ENCODE measurements at places on chromosomes 3 and 15.

DNA sequence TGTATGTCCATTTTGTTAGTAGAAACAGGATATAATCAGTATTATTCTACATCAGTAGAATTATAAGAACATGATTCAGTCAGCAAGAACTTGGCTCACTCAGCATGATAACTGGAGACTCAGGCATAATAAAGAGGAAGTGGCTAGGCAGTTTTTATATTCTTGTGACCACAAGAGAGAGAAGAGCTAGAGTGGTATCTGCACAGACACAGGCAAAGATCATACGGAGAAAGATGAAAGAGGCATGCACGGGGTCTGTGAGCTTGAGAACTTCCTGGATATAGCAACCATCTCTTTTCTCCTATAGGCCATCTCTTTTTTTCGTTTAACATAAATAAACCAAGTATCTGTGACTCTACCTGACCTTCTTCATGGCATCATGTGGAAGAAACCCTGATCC is 46.8 kb downstream of the MYO5A start:
- DNase-seq: peak; percentile 60

DNA sequence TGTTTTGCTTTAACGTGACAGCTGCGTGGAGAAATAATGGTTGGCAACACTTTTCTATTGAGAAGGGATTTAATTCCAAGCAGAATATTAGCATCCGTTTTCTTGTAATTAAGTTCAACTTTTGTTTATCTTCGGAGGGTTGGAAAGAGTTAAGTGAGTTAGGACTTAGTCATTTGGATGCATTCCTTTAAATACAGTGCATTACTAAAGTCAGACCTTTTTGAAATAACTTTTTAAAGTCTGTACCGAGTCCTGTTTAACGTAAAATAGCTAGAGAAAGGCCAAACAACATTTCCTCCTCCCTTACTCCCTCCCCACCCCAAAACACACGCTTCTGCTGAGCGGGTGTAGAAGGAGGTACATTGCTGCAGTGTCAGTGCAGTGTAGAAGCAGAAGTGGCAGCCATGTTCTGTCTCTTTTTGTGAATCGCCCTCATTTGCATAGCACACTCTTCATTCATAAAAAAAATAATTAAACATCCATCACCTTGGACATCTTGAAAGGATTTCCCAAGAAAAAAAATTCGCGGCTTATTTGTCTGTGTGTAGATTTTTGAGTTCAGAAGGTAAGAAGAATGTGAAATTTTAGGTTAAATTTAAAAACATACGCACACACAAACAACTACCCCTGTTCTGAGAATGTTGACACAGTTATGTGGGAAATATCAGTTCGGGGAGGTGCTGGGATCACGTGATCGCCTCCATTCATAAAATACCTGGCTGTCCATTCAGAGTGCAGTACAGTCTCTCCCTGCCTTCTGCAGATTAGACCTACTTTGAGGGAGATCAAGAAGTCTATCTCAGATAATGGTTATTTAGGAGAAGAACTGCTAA is 1.6 kb downstream of the SPRED1 start:
- peak; percentile 31 for DNase-seq

DNA sequence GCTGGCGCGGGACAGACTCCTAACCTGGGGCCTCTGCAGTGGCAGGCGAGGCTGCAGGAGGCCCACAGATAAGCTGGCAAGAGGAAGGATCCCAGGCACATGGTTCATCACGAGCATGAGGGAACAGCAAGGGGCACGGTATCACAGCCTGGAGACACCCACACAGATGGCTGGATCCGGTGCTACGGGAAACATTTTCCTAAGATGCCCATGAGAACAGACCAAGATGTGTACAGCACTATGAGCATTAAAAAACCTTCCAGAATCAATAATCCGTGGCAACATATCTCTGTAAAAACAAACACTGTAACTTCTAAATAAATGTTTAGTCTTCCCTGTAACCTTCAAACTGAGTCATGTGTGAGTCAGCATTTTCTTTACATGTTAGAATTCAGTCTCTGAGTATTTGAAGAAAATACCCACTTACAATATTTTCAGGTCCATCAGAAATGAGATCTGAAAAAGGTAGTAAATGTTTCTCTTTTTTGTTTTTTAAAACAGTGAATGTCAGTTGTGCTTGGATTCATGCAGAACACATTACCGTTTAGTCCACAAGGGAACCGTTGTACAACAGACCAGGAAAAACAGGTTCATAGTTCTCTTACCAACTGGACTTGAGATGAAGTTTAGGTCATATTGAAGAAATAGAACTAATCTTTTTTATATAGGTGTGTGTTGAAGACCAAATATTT is 75.9 kb downstream of the BOC start:
- DNase-seq: no peak

DNA sequence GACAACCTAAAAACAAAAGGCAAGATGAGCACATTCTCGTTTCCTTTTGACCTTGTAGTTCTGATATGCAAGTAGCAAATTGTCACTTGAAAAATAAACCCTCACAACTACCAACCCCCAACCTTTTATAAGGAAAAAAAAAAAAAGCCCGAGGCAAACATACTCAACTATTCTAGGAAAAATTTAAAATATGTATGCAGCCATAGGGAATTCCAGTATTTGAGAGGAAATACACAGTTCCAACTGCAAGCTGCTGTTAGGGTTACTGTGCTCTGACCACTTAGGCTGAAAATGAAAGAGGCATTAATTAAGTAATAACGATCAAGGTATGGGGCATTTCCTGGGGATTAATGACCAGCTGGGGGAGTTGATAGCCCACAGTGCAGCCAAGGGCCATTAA is 281.9 kb upstream of the DPH6 start:
- DNase-seq: no peak

DNA sequence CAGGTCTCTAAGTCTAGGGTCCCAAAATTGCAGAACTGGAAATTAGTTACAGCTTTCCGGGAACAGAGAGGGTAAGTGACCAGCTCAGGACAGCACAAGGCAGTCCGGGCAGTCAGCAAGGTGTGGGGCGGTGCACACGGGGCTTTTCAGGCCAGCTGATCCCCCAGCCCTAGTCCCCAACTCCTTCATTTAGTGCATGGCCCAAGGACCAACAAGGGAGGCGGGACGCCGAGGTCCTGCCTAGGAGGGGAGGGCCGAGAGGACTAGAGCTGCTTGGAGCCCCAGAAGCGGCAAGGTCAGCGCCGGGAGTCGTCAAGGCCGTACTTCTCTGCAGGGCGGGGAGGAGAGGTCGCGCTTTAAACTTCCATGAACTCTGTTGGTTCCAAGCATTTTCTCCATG is 2.0 kb upstream of the PDE8A start:
- DNase-seq: no peak

DNA sequence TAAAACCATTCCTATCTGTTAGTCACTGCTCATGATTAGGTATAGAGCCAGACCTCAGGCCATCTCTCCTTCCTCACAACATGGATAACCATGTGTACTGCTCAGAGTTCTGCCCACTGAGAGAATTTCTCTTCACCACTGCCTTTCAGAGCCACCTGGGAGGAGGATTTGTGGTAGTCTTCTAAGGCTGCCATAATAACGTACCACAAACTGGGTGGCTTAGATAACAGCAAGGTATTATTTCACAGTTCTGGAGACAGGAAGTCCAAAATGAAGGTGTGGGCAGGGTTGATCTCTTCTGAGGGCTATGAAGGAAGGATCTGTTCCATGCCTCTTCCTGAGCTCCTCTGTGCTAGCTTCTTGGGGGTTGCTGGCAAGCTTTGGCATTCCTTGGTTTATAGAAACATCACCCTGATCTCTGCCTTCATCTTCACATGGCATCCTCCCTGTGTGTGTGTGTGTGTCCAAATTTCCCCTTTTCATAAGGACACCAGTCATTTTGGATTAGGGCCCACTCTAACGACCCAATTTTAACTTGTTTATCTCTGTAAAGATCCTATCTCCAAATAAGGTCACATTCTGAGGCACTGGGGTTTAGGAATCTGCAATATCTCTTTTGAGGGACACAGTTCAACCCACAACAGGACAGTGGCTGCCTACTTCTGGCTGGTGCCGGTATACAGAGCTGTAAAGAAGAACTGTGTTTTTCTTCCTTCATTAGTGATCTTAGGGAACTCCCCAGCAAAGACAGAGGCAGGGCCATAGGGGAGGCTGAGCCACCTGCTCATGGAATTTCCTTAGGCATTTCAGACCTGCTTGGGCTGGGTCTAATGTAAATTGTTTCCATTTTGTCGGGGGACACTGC is 42.1 kb upstream of the NOX5 start:
- DNase-seq: no peak

- no peak for DNase-seq
Measured at GRCh38 chr3:52372822-52373504, 56.8 kb downstream of the DNAH1 start.

- DNase-seq: no peak
Measured at GRCh38 chr3:107942951-107943749, 147.7 kb downstream of the CD47 start.

DNA sequence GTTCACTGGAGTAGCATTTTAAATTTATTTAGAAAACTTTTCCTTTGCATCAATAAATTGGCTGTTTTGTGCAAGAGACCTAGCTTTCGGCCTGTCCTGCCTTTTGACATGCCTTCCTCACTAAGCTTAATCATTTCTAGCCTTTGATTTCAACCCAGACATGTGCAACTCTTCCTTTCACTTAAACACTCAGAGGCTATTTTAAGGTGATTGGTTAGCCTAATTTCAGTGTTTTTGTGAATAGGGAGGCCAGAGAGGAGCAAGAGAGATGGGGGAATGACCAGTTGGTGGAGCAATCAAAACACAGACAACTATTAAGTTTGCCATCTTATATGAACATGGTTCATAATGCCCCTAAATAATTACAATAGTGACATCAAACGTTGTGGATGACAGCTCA is 333.4 kb downstream of the SLC9A9 start:
- no peak for DNase-seq

- no peak for DNase-seq
Measured at GRCh38 chr15:66707310-66708082, 5.5 kb downstream of the SMAD6 start.

DNA sequence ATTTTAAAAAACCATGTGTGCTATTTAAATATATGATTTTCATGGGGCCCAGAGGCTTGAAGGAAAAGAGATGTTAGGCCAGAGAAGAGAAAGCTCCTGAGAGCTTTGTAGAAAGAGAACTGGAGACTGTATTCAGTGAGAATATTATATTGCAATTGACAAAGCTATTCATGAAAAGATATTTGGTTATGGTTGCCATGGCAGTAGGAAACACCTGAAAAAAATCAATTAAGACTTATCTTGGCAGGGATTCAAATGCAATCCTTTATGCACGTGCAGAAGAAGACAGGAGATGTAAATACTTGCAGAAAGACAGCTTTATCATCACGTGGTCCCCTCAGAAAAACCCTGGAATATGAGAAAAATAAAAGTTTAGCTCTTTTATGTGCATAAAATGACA is 636.0 kb upstream of the TBL1XR1 start:
- DNase-seq: no peak

- no peak for DNase-seq
Measured at GRCh38 chr3:134466331-134466730, 19.5 kb downstream of the ANAPC13 start.

DNA sequence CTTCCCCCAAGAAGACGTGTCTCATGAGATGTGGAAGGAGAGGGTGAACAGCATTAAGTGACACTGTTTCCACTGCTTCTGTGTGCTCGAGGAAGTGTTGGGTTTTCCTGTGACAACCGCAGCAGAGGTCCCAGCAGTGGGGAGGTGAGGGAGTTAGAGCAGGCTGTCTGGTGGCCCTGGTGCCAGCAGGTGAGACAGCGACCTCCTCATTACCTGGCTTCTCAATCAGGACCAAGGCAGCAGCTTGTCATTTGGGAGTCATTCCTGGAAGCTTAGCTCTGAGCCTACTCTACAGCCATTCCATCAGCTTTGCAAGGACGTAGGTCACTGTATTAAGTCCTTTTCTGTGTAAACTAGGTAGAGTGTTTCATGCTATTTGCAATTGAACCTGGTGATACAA is 63.3 kb upstream of the RGMA start:
- DNase-seq: no peak

- DNase-seq: no peak
Measured at GRCh38 chr3:64595253-64595694, 92.5 kb downstream of the ADAMTS9 start.

DNA sequence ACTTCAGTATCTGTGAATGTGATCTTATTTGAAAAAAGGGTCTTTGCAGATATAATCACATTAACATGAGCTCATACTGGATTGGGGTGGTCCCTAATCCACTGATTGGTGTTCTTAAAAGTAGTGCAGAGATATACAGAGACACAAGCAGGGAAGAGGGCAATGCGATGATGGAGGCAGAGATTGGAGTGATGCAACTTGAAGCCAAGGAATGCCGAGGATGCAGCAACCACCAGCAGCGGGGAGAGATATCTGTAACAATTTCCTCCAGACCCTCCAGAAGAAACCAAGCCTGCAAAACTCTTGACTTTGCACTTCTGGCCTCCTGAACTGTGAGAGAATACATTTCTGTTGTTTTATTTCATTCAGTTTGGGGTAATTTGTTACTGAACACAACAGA is 171.0 kb upstream of the MBNL1 start:
- peak; percentile 33 for DNase-seq

- no peak for DNase-seq
Measured at GRCh38 chr15:51971032-51971374, 575 bp downstream of the LEO1 start.

DNA sequence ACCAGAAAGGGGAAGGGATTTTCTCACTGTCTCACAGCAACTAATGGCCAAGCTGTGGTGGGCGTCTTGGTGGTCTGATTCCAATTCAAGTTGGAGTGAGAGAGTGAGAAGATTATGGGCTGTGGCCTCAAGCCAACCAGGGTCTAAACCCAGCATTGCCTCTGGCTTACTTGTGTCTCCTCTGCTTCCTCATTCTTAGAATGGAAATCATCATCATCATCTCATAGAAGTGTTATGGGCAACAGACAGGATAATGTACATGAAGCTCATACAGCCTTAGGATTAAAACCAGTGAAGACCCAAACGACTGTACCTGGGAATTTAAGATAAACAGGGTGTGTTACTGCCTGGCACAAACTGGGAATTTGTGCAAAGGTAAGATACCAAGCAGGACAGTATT is 29.1 kb upstream of the IREB2 start:
- DNase-seq: no peak

GRCh38 chr3:43338295-43338694 is 52.0 kb downstream of the SNRK start:
- no peak for DNase-seq

DNA sequence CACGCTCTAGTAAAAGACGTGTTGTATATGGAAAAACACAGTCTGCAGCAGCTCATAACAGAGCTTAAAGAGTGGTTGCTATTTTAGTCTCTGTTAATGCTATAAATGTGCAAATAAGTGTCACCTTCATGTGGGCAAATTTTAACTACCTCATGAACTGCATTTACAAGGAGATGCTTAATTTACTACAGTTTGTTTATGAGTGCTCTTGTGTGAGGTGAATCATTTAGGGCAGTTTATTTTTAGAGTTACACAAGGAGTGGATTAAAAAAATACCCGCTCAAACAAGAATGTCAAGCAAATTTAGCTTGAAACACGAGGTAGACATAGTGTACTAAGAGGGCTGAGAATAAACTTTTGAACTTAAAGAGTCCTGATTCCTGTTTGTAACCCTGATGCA is 579.0 kb downstream of the MFSD1 start:
- no peak for DNase-seq

GRCh38 chr15:31387479-31388118 is 61.0 kb downstream of the KLF13 start:
- DNase-seq: no peak

- DNase-seq: no peak
Measured at GRCh38 chr3:129001101-129001805, at the start of gene EFCC1. Gene EFCC1 (plus strand): TSS chr3:129001304. CDS start chr3:129001629, 325 bp downstream.

Measured in GF-D8 (cell line).